ENCODE measurements at places on chromosomes 6 and 20. TPM values are rescaled to one million over a fixed set of nuclear protein-coding genes. Genes with fewer than 3 reads are reported as not detected.

GRCh38 chr20:21344961-21345360, 41.8 kb downstream of the XRN2 start:
- no peak for DNase-seq

PTK6 gene
- 0.30 TPM for polyA plus RNA-seq

TMEM74B gene
- 10.9 TPM for polyA plus RNA-seq

RAB32 gene
- 19.0 TPM for polyA plus RNA-seq

- DNase-seq, result no peak
These were observed 147.2 kb upstream of the EYA4 start for GRCh38 chr6:133093956-133094355.

- DNase-seq, result no peak
These were observed 33.8 kb downstream of the SERPINB6 start for GRCh38 chr6:2937627-2938003.

- DNase-seq, result peak; percentile 92
These were observed at the start of gene SYTL3 for GRCh38 chr6:158649289-158650143. SYTL3 (plus strand) TSS chr6:158650054; CDS start chr6:158663269, 13,215 bp downstream.

GRCh38 chr6:64034910-64035655, 399.5 kb downstream of the PHF3 start:
- DNase-seq, result peak; percentile 33

DNA sequence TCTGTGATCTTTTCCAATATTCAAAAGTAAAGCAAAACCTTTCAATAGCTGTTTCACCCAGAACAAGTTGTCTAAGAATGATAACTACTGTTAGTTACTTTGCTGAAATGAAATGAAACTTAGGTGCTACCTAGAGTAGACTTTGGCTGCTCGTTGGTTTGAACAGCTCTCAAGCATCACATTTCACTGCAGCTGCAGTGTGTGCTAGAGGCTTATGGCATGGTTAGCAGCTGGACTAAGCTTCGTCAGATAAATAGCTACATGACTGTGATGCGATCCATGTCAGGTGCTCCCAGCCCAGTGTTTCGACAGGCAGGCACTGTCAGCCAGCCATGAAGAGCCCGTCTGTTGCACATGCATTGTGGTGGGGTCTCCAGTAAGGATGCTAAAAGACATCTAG, 201.1 kb downstream of the TFAP2B start:
- peak; percentile 9 for DNase-seq

DNA sequence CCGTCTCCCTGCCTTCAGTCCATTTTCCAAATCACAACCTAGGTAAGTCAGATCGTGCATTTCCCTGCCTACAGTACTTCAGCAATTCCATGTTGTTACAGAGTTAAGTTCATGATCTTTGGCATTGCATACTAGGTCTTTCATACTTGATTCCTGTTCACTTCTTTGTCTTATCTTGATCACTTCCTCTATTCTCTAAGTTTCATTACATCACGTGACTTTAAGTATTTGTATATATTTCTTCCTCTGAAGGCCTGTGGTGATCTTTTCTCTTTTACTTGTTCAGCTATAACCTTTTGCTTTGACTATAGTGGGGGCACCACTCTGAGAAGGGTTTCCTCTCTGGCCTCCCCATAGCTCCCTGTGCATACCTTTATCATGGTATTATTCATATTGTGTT, 100.2 kb downstream of the TRMT11 start:
- DNase-seq, result no peak

WFDC5 gene
- not detected for polyA plus RNA-seq

DNA sequence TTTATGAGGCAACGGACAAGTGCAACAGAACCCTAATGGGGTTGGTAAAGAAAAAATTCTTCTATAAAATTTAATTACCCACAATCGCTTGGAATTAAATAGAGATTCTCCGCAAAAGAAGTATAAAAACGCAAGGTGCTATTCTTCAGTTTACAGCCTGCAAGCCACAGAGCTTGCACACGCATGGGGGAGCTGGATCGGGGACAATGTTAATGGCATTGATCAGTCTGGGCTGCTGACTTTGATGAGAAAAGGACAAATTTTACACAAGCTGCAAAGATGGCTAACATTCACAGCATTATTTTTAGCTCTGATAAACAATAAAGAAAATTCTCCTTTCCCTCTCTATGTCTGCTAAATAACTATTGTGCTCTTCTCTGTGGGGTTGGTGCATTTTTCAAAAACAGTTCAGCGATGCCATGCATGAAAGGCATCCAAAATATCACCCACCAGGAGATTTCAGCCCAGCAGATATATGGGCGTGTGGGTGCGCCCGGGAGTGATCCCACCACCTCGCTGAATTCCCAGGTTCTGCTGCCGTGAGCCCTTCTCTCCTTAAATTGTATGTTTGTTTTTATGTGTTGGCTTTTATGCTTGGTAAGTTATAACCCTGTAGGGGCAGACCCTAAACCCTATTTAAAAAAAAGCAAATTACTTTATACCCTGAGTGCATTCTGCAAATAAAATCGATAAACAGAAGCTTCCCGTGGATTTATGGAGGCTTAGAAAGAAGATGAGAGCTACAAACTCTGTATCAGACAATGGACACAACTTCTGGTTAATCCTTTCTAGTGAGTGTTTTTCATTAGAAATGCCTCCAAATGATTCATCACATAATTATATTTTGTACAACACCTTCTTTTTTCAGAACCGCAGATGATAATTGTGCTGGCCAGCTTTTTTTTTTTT, 55.6 kb downstream of the NOX3 start:
- no peak for DNase-seq

DNA sequence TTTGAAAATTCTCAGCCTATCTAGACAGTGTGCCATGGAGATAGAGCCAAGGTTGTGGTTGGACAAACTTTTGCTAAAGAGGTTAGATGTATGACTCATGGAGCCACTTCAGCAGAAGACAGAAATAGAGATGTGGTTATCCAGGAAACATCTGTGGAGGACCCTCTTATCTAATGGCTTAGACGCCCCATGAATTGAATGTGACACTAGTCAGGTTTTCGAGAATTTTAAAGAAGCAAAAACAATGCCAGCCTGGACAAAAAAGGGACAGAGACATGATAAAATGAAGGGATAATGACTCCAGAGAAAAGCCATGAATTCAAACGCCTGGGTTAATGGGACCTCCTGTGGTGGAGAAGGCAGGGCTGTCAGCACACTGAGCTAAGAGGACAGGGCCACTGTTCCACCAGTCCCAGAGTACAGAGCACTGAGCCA, 280.5 kb downstream of the CLVS2 start:
- no peak for DNase-seq

DNA sequence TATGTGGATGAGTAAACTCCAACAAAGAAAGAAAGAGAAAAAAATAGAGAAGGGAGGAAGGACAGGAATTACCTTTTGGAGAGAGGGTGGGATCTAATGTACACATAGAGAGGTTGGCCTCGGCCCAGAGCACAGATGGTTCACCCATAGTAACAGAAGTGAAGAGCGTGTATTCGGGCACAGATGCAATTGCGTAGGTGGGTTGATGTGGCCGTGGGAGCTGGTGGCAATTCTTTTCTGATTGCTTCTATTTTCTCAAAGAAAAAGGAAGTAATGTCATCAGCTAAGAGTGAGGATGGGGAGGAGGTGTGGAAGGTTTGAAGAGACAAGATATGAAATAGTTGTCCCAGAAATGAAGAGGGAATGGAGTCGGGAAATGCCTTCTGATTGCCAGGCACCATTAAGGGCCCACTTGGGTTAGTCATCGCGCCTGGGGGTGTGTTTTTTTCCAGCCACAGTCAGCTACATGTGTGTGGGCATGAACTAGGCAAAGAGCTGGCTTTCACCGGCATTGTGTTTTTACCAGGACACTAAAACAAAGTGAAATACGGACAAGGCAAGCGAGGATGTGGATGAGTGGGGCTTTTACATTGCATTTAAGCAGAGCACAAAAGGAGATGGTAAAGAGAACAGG, 158.7 kb downstream of the SYNE1 start:
- DNase-seq, result no peak

- no peak for DNase-seq
These were observed 138.0 kb upstream of the ARID1B start for GRCh38 chr6:156639009-156639721.

All from cardiac muscle cell (in vitro differentiated cells and primary cell).